ENCODE measurements at places on chromosomes 4 and X.
A peak's percentile ranks its signal among the peaks of the same experiment; 100 is the strongest.

GRCh38 chr4:7569810-7570783 lies 135.4 kb upstream of the PSAPL1 start:
- DNase-seq: no peak

GRCh38 chr4:48212165-48212564 lies 57.5 kb downstream of the TEC start:
- DNase-seq: no peak

GRCh38 chr4:23884741-23885140 lies 5.1 kb downstream of the PPARGC1A start:
- no peak for DNase-seq

- DNase-seq: no peak
Observed at GRCh38 chrX:51743179-51743957, at the start of gene GSPT2. Gene GSPT2 (plus strand): TSS chrX:51743442. CDS start chrX:51743627, 185 bp downstream.

DNA sequence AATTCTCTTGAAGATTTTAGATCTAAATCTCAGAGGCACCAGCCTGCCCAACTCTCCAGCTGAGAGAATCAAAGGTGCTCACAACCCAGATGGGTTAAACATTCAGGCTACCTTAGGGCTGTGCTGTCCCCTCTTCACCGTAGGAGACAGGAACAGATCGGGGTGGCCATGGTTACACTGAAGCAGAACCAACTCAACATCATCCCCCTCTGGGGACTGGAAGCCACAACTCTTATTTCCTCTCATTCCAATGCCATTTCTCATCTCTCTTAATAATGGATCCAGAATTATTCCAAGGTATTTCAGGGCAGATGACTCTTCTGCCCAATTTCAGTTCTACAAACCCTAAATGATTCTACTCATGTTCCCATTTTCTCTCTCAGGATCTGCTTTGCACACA lies 109.7 kb downstream of the NKX6-1 start:
- no peak for DNase-seq

- no peak for DNase-seq
Observed at GRCh38 chr4:46316215-46316614, 73.7 kb downstream of the GABRA2 start.

GRCh38 chr4:90240333-90240732 lies 113.1 kb downstream of the CCSER1 start:
- DNase-seq: no peak

- no peak for DNase-seq
Observed at GRCh38 chrX:10744007-10744406, 123.6 kb upstream of the MID1 start.

- DNase-seq: no peak
Observed at GRCh38 chr4:137967480-137968190, 274.5 kb downstream of the SLC7A11 start.

DNA sequence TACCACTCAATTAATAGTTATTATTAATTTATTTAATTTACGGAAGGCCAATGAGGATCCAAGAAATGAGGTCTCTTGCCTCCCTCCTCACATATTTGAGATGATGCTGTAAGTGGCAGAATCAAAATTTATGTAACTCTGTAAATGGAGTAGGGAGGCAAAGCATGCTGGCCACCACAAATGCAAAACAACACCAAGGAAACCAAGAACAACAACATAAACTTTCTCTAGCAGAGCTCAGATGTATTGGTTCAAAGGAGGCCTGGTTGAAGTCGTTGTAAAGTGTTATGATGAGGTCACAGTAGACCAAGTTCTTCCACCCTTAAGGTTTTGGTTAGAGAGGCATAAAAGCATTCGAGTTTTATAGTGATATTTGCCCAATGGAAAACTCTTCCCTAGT lies 194.8 kb upstream of the FAT1 start:
- no peak for DNase-seq

- no peak for DNase-seq
Observed at GRCh38 chr4:116122124-116122523, 963.3 kb downstream of the TRAM1L1 start.

GRCh38 chr4:184359888-184360287 lies 114.5 kb downstream of the IRF2 start:
- DNase-seq: no peak

DNA sequence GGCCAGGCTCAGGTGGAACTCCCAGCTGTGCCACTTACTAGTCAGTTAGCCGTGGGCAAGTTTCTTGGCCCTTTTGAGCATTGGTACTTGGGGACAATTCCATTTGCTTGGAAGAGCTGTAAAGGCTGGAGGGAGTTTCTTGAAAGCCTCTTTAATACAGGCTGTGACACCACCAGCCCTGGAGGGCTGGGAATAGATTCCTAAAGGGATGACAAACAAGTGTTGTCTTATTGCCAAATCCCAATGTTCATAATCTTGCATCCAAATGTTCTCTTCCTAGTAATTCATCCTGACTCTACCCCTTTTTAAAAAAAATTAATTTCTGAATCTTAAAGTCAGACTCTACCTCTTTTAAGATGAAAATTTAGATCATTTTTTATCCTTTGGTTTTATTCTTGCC lies 14.6 kb upstream of the MED28 start:
- no peak for DNase-seq

- DNase-seq: no peak
Observed at GRCh38 chr4:145957302-145957701, 18.7 kb upstream of the ZNF827 start.

DNA sequence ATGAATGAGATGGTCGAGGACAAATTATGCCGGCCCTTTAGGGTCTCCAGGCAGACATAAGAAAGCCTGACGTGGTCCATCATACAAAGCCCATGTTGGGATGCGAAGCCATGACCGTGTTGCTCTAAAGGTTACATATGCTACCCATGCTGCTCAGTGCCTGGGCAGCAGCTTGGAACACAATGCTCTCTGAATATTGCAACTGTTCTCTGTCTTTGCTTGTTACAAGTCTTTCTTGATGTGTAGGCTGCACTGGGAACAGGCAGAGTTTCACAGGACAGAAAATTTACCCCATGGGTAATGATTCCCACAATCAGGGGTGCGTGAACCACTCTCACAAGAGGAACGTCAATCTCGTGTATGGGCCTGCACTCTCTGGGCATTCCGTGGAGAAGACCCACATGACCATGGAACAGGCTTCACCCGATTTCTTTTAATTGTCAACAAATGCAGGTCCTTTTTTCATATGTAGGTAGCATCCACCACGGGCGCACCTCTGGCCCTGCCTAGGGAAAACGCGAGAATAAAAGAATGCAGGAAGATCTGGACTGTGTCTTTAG lies 66.3 kb downstream of the NBDY start:
- DNase-seq: no peak

DNA sequence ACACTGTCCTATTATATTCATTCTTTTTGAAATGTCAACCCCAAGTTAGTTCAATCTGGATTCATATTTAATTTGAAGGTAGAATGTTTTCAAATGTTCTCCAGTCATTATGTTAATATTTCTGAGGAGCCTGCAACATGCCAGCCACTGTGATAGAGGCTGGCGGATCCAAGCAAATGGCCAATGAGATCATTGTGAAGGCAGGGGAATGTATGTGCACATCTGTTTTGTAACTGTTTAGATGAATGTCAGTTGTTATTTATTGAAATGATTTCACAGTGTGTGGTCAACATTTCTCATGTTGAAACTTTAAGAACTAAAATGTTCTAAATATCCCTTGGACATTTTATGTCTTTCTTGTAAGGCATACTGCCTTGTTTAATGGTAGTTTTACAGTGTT lies 1.6 kb downstream of the CXCL1 start:
- DNase-seq: no peak

DNA sequence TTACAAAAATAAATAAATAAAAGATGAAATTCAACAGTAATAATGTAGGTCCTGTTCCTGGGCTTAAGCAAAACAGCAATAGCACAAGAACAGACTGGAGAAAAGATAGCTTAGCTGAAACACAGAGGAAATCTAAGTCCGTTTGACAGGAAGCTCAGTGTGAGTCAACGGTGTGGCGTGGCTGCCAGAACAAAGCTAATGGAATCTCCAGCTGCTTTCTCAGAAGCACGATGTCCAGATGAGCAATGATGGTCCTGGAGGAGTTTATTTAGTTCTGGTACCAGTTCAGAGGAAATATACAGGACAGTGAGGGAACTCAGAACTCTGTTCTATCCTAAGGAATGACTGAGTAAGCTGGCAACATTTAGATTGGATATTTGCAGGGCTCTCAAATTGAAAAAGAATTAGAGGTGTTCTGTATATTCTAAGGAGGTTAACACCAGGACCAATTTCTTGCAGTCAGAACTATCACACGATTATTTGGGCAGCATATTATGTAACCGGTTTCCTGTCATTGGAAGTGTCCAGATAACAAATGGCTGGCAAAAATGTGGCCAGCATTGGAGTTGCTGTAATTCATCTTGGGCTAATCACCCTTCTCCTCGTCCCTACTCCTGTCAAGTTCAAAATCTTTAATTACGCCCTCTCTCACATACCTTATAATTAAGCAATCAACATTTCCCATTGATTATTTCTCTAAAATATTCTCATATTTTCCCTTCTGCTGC lies 12.7 kb downstream of the GAB3 start:
- no peak for DNase-seq

- DNase-seq: peak; percentile 64
Observed at GRCh38 chr4:113049421-113050370, at the start of gene ANK2. Gene ANK2 (plus strand): TSS chr4:113049653. CDS start chr4:113049729, 76 bp downstream.

DNA sequence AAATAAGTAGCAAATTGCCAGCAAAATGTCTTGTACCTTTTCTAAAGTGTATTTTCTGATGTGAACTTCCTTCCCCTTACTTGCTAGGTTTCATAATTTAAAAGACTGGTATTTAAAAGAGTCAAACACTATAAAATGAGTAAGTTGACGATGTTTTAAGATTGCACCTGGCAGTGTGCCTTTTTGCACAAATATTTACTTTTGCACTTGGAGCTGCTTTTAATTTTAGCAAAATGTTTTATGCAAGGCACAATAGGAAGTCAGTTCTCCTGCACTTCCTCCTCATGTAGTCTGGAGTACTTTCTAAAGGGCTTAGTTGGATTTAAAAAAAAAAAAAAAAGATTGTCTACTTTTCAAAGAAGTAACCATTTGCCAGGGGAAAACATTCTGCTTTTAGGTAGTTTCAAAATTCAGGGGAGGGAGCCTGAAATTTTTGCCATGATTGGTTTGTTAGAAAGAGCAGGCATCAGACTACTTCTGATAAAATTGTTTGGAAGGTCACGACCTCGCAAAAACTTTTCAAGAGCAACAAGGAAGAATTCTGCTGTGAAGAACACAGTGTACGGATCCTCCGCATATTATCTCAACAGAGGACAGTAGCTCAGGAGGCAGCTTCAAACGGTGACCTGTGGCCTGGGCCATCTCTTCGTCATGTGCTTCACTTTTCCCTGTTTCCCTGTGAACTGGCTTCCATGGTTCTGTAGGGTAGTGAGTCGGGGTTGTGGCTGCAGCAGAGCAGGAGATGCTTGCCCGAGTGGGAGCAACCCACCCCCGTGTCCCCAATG lies 66.1 kb downstream of the CDS1 start:
- DNase-seq: no peak

DNA sequence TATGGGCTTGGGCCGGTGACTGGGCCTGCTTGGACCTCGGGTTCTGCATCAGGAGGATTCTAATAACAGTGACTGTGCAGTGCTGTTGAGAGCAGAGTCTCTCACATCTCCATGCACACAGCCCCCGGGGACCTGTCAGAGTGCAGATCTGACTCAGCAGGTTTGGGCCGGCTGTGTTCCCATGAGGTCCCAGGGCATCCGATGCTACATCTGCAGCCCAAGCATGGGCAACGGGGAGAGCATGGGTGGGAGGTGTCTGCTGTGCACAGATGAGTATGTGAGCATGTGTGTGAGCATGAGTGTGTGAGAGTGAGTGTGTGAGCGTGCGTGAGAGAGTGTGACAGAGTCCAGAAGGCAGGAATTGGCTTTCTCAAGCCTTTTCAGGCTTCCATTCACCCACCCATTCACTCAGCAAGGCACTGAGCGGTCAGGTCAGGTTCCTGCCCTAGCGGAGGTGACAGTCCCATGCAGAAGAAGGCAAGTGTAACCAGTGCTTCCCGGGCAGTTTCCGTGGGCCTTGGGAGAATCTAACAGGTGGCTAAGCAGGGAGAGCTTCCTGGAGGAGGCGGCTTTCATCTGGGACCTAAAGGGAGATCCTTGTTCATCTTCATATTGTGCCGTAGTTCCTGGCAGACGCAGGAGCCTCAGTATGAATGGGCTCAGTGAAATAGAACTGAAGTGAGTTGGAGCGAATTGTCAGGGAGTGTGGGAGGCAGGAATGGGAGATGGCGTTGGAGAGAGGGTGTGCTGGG lies 62.6 kb downstream of the SORCS2 start:
- no peak for DNase-seq

Measured in NCI-H2029 treated with DMSO at 0.1 percent for 48 hours (cell line).